ENCODE measurements at places on chromosomes 6 and 20. TPM values are rescaled to one million over a fixed set of nuclear protein-coding genes. Genes with fewer than 3 reads are reported as not detected.

Gene EMILIN3
- total RNA-seq: not detected

Gene CLPSL2
- total RNA-seq: not detected

Gene SNAP25
- total RNA-seq: 0.22 TPM

Gene GGTLC1
- total RNA-seq: not detected

Gene ADTRP
- 0.87 TPM for total RNA-seq

Gene SNAP91
- total RNA-seq: 0.22 TPM

Gene RCAN2
- not detected for total RNA-seq

Gene DEFB128
- not detected for total RNA-seq

Gene ATP6V1G2
- 0.20 TPM for total RNA-seq

Gene DUSP15
- 0.79 TPM for total RNA-seq

Gene BMP7
- total RNA-seq: not detected

Gene HLA-DQB1
- not detected for total RNA-seq

Gene ANKRD66
- total RNA-seq: not detected

Gene GABRR1
- total RNA-seq: not detected

Gene ADAM33
- total RNA-seq: not detected

Gene NFATC2
- 2.4 TPM for total RNA-seq

Gene SLC12A5
- total RNA-seq: 0.44 TPM

Gene APOBEC2
- not detected for total RNA-seq

Gene BPIFB4
- total RNA-seq: not detected

Gene CTSZ
- 287 TPM for total RNA-seq

Gene CYP24A1
- not detected for total RNA-seq

Gene PREX1
- total RNA-seq: 33.1 TPM

Gene TCP11
- total RNA-seq: not detected

Gene PSMB9
- total RNA-seq: 24.8 TPM

Gene DTD1
- total RNA-seq: 35.5 TPM

Gene BTN1A1
- not detected for total RNA-seq

Gene FAM83B
- not detected for total RNA-seq

Gene ARMC2
- 0.99 TPM for total RNA-seq

Gene LY6G6F
- total RNA-seq: not detected

Gene RRAGD
- total RNA-seq: 0.60 TPM

Gene KIAA0408
- total RNA-seq: not detected

Gene SASH1
- 116 TPM for total RNA-seq

Gene PXDC1
- total RNA-seq: 103 TPM

Measured in lung microvascular endothelial cell (primary cell).